ENCODE measurements at places on chromosomes 7 and 10.

- DNase-seq: peak; percentile 97
Observed at GRCh38 chr7:47074702-47075153, 507.2 kb downstream of the TNS3 start.

- DNase-seq: no peak
Observed at GRCh38 chr7:100532165-100533022, 6.6 kb upstream of the AGFG2 start.

- DNase-seq: peak; percentile 71
Observed at GRCh38 chr7:47461161-47461560, 120.8 kb downstream of the TNS3 start.

DNA sequence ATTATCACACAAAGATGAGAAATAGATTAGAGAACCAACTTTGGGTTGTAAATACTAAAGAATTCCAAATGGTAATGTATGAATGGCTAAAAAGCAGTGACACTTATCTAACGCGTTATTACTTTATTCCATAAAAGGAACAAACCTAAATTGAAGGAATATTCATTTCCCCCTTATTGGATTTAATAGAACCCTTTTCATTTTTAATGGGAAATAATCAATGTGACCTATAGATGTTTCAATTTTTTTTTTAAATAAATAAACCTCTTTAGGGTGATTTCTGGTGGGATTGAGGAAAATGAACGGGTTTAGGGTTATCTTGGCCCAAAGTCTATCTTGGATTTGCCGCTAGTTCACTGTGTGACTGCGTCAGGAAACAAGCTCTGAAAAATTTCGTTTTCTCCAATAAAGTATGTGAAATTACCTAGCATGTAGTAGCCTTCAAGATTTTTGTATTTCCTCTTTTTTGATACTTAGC is 1.9 kb upstream of the ACBD5 start:
- DNase-seq: no peak

DNA sequence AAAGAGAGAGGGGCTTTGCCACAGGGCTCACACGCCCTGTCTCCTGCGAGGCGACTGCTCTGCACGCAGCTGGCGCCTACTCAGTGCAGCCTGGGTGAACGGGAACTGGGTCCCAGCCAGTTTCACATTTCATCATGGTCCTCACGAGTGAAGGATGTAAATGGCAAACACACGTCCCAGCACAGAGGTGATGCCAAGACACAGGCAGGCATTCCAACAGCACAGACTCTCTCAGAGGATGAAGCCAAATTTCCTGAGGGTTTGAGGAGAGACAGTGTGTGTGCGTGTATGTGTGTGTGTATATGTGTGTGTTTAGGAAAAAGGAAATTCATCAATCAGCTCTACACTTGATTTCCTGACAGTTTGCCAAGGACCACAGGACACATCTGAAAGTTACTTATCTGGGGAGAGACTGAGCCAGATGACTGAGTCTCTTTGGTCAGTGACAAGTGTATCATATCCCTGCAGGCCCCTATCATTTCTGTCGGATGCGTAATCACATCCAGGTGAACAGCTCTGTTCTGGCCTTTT is 53.9 kb downstream of the CHST15 start:
- DNase-seq: no peak

All from umbilical cord (tissue), 2 donors.